Activated effector memory CD4-positive, alpha-beta T cell treated with Interleukin-2 at 50 U/mL for 16 hours (primary cell): ENCODE measurements at places on chromosomes 2 and 18.
A peak's percentile ranks its signal among the peaks of the same experiment; 100 is the strongest.

DNA sequence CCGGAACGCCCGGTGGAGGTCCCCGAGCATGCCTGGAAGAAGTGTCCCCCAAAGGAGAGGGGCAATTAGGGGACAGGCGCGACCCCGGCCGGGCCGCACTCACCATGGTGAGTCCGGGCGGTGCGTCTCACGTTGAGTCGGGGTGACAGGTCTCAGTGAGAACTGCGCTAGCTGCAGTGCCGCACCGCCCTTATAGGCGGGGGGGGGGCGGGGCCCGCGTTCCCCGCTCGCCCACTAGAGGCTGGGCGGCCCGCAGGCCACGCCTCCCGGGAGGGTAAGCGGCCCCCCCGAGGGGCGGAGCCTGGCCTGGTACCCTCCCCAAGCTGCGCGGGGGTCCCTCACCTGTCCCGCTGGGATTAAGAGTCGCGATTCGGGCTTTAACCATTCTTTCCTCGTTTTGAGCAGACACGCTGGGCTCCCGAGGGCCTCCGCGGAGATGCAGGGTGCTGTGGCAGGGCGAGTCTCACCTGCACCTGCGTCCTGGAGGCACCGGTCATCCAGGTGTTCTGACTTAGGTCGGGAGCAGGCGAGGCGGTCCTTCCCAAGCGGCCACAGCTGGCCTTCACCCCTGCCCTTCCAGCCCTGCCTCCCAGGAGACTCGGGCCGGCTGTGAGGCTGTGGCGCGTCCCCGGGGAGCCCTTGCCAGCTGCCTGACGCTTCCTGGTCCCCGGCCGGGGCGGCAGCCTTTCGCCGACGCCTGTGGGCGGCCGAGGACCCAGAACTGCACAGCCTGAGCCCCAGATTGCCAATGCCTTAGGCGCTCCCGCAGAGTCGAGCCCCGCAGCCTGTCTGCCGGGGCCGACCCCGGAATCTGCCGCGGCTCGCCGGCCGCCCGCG, at the start of gene TUBA4A:
Gene TUBA4A, minus strand, starts transcription at position 166 of the 837 bp plus-strand sequence. Its CDS starts 60 bp downstream, at position 106.
- peak; percentile 88 for DNase-seq

DNA sequence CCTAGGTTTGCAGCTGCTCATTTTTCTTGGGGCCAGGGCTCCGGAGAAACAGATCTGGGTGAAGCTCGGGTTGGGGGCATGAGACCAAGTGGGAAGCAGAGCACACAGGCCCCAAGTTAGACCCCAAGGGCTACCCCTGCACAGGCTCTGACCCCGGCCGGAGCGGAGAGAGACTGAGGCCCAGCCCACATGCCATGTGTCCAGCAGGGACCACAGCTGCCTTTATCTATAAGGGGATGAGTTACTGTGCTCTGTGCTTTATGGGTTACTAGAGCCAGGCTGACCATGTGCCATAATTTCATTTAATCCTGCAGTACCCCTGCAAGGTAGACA, 30.3 kb upstream of the PRLH start:
- no peak for DNase-seq

DNA sequence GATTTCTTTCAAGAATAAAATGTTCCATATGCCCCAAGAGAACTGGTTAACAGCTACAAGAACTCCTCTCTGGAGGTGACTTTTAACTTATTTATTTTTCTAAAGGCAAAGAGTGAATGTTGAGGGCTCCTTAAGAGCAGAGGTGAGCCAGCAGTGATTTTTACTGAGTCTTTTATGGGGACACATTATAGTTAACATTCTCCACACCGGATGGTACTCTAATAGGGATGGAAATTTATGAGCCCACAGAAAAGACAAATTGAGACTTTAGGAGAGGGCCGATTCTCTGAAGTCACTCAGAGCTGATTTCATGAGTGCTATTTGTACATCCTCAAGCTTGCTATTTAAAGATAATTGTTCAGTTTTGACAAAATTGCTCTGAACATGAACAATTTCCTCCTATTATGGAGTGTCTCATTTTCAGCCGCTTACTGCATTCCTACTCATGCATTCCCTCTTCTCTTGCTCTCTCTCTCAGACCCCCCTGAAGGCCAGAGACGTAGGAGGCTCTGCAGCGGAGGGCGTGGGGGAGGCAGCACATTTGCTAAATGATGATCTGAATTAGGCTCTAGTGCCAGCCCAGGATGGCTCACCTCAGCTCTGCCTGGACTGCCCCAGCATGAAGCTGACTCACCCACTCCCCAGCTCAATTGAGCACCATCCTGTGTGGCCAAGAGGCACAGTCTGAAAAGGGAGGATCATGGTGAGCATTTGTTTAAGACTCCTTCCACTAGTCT, 5.9 kb upstream of the RPL37A start:
- DNase-seq: no peak

- DNase-seq: no peak
Observed at GRCh38 chr2:238291550-238292281, 3.3 kb upstream of the PER2 start.

GRCh38 chr2:38512211-38512610, 90.5 kb downstream of the HNRNPLL start:
- no peak for DNase-seq

DNA sequence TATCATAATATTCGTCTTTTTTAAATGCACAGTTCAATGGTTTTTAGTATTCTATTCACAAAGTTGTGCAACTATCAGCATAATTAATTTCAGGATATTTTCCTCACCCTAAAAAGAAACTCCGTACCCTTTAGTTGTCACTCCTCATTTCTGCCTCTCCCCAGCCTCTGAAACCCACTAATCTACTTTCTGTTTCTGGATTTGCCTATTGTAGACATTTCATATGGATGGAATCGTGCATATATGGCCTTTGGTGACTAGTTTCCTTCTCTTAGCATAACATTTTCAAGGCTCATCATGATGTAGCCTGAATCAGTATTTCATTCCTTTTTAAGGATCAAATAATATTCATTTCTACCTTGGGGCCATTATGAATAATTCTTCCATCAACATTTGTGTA, 18.5 kb downstream of the NEURL3 start:
- no peak for DNase-seq

- DNase-seq: no peak
Observed at GRCh38 chr2:43130548-43130875, 95.9 kb downstream of the ZFP36L2 start.

- DNase-seq: no peak
Observed at GRCh38 chr18:75215663-75216062, 5.1 kb downstream of the TSHZ1 start.

GRCh38 chr2:135926605-135927004, 50.4 kb upstream of the MCM6 start:
- DNase-seq: no peak

- DNase-seq: no peak
Observed at GRCh38 chr2:26243470-26244308, 743 bp downstream of the HADHA start.

GRCh38 chr2:69054431-69054830, 41.5 kb downstream of the ANTXR1 start:
- DNase-seq: no peak

- DNase-seq: no peak
Observed at GRCh38 chr2:72129681-72130340, 17.9 kb downstream of the CYP26B1 start.

- DNase-seq: no peak
Observed at GRCh38 chr2:108323619-108324018, 34.9 kb downstream of the SULT1C2 start.

DNA sequence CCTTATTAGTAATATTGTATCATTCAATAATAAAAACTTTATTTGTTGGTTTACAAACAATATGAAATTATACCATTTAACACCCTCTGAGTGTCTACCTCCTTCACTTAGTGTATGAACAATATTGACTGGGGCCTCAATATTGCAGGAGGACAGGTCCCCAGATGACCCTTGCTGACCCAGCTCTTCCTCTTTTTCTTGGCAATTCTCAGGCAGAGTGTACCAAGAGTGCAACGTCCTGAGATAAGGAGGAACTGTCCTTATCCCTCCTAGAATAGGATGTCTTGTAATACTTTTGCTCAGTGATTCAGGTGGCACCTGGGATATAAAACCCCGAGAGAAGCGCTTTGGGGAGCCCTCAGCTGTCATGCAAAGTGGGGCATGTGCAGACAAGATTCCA, 76.8 kb downstream of the PLA2R1 start:
- DNase-seq: no peak

GRCh38 chr2:161131804-161132203, 28.4 kb upstream of the TANK start:
- DNase-seq: no peak

DNA sequence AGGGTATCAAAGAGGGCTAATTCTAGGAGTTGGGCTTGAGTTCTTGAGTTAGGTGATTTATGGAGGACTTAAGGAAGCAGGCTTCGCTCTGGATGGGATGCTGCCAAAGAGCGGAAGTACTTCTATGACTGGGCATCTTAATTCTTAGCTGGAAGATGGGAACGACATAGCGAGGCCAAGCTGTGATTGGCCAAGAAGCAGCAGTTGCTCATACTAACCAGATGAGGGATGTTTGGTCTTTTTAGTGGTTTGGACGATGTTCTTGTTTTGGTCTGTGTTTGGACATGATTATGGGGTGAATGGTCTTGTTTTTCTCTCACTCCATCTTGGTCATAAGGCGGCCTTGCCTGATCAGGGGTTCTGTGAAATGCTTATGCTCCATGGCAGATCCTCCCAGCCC, 133.7 kb downstream of the MSH2 start:
- DNase-seq: no peak

- peak; percentile 63 for DNase-seq
Observed at GRCh38 chr2:105926960-105927678, 182.4 kb downstream of the NCK2 start.

DNA sequence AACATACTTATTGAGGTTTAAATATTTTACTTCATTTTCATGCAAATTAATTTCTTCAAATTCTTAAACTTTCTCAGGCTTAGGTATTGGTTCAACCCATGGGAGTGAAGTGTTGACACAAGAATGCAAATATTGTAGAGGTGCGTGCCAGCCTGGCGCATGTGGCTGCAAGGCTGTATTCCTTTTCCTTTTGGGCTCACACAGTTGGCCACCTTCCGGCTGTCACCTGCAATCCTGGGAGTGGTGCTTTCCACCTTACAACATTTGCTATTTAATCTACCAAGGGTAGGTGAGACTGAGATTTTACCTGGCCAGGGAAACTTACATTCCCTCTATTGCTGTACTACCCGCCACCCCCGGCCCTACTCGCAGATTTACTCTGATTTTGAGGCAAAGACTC, 141.1 kb downstream of the DCC start:
- DNase-seq: no peak

DNA sequence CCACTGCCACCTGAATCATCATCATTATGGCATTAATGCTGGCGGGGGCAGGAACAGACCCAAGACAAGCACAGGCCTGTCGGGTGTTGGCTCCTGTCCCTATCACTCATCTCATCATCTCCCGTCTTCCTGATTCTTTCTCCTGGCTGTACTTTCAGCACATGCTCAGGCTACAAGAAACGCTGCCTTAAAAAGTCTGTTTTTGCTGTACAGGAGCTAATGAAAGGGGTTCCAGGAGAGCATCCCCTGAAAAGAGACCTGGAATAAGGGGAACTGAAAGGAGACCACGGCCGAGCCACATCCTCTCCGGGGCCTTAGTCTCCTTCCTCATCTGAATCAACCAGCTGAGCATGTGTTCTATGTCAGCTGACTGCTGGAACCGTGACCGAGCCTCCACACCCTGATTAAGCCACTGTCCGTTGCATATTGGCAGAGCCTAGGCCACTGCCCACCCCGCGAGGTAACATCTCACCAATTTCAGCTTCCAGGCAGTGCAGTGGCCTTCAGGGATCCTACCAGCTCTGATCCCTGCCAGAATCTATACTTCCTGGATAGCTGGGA, 62.6 kb downstream of the DNMT3A start:
- no peak for DNase-seq

- no peak for DNase-seq
Observed at GRCh38 chr18:62634979-62635630, 80.2 kb upstream of the PHLPP1 start.
